Activated naive CD4-positive, alpha-beta T cell treated with Interleukin-2 at 50 U/mL for 16 hours (primary cell): ENCODE measurements at places on chromosomes 7 and 10.

DNA sequence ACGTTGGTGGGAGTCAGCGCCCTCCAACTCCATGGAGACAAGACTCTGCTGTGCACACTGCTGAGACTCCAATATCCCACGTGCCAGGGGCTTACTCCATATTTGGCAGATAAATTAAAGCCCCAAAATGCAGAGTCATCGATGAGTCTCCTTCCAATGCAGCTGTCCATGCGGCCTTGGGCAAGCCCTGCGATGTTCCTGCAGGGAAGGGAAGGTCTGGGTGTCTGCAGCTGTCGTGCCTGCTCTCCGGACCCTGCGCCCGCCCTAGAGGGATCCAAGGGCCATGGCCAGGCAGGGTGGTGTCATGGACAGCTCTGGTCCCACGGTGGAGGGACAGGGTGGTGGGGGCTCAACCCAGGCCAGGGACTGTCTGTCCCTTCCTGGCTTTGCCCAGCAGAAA, 185.2 kb downstream of the PTPRN2 start:
- DNase-seq, result no peak

GRCh38 chr7:128210590-128211570, 30.2 kb upstream of the LEP start:
- DNase-seq, result no peak

GRCh38 chr10:97726636-97727178, 10.2 kb upstream of the ZFYVE27 start:
- DNase-seq, result no peak

- DNase-seq, result no peak
Observed at GRCh38 chr7:116687801-116688201, 15.8 kb downstream of the MET start.
